Stimulated activated CD8-positive, alpha-beta memory T cell treated with anti-CD3 and anti-CD28 coated beads, Interleukin-4, amount 100 ng/mL, for 1 hour (primary cell): ENCODE measurements at places on chromosomes 7 and 10.

GRCh38 chr10:63115732-63116383 lies 17.3 kb upstream of the NRBF2 start:
- DNase-seq: no peak

GRCh38 chr7:55571511-55572377 lies 558 bp downstream of the VOPP1 start:
- DNase-seq: peak; percentile 31

GRCh38 chr7:155764438-155764793 lies 47.8 kb downstream of the SHH start:
- no peak for DNase-seq

GRCh38 chr7:46930366-46930765 lies 651.5 kb downstream of the TNS3 start:
- DNase-seq: no peak

DNA sequence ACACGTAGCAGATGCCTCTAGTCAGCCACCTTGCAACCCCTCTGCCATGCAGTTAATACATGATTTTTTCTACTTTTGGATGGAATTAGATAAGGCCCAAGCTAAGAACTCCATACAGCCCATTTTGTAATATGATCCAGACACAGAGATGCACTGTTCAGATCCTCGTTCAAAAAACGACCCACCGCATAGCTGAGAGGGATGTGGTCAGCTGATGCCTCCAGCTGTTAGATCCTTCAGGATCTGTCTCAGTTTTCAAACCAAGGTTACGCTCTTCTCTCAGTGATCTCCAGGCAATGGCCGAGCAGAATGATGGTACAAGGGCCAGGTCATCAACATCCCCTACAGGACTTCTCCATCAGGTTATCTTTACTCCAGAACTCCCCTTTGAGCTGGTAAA lies 881.7 kb upstream of the C7orf33 start:
- DNase-seq: no peak

GRCh38 chr7:128833148-128833945 lies 3.1 kb downstream of the FLNC start:
- DNase-seq: no peak

DNA sequence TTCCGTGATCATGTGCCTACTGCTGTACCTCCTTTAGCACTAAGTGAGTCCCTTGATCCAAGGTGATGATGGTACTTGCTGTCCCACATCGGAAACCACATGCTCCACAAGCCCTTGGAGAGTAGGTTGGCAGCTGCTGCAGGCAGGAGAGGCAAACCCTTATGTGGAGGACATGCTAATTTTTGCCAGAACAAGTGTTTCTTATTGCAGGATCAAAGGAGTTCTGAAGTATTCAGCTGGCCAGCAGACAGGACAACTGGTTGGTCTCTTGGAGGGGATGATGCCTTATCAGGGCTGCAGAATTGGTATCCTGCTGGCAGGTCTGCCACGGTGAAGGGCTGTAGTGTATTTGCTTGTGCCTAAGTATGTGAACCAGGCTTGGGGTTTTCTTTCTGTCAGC lies 36.8 kb downstream of the NACAD start:
- no peak for DNase-seq

- no peak for DNase-seq
Observed at GRCh38 chr10:28294169-28294532, 8.7 kb downstream of the MPP7 start.

DNA sequence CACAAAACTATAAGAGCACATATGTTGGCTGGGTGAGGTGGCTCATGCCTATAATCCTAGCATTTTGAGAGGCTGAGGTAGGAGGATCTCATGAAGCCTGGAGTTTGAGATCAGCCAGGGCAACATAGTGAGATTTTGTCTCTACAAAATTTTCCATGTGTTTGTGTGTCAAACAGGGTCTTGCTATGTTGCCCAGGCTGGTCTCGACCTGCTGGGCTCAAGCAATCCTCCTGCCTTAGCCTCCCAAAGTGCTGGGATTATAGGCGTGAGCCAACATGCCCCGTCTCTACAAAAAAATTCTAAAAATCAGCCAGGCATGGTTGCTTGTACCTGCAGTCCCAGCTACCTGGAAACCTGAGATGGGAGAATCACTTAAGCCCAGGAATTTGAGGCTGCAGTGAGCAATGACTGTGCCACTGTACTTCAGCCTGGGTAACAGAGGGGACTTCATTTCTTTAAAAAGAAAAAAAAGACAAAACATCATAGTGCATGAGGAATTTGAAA lies 28.3 kb downstream of the FZD9 start:
- no peak for DNase-seq

GRCh38 chr7:75823198-75823910 lies 9.7 kb upstream of the CCL24 start:
- no peak for DNase-seq

GRCh38 chr10:65670087-65670486 lies 1255.7 kb upstream of the LRRTM3 start:
- DNase-seq: no peak
